ENCODE measurements at places on chromosomes 4 and X. TPM values are rescaled to one million over a fixed set of nuclear protein-coding genes. Genes with fewer than 3 reads are reported as not detected.

- DNase-seq, result no peak
These were observed 175.6 kb downstream of the RBMX2 start for GRCh38 chrX:130577431-130577830.

DNA sequence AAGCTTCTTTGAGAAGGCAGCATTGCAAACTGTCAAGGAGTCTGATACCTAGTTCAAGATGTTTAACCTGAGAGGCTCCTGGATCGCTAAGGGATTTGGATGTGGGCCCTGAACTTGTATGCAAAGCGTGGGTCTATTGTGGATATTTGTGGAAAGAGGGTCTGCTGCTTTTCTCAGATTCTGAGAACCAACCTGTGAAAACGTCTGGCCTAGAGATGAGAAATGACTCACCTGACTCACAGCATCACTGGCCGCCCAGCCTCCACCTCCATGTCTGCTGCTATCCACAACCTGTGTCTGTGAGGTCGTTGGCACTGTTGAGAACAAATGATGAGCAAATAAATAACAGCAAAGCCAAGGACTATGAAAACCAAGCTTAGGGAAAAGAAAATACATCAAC lies 33.3 kb upstream of the PROM1 start:
- DNase-seq, result no peak

DNA sequence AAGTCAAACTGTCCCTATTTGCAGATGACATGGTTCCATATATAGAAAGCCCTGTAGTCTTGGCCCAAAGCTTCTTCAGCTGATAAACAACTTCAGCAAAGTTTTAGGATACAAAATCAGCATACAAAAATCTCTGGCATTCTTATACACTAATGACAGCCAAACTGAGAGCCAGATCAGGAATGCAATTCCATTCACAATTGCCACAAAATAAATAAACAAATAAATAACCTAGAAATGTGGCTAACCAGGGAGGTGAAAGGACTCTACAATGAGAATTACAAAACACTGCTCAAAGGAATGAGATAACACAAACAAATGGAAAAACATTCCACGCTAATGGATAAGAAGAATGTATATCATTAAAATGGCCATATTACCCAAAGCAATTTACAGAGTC lies 52.9 kb upstream of the CXCL8 start:
- no peak for DNase-seq

GRCh38 chr4:64889906-64890610 lies 480.8 kb upstream of the TECRL start:
- DNase-seq, result no peak

DNA sequence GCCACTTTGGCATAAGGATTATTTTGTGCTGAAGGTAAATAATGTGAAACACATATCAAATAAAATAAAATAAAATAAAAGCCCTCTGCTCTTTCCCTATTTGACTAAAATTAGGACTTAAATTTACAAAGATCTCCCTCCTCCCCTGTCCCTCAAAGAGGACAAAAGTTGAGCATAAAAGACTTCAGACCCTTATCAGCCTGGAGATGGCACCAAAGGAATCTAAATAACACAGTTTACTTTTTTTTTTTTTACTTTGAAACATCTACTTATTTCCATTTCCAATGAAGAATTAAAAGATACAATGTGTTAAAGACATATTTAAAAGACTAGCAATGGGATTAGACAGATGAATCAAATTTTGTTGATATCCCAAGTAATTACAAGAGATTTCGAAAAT lies 89.7 kb downstream of the EPHA5 start:
- no peak for DNase-seq

- no peak for DNase-seq
These were observed 8.7 kb upstream of the MSANTD1 start for GRCh38 chr4:3239998-3240920.

- no peak for DNase-seq
These were observed 208.4 kb downstream of the NWD2 start for GRCh38 chr4:37452952-37453280.

DNA sequence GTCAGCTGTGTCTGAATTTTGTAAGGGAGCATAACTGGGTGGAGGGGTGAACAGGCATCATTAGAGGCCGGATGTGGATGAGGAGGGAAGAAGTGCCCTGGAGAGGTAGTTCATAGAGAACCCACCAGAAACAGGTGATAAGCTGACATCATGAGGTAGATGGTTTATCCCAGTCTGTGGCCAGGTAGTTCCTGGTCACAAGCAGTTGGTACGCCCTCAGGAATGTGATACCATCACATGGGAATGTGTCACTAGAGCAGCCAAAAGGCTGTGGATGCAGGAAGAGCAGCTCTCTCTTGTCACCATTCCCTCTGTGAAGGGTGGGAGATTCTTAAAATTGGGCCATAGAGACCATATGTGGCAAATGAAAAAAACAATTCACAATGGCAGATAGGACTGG lies 21.9 kb downstream of the MSN start:
- no peak for DNase-seq

DNA sequence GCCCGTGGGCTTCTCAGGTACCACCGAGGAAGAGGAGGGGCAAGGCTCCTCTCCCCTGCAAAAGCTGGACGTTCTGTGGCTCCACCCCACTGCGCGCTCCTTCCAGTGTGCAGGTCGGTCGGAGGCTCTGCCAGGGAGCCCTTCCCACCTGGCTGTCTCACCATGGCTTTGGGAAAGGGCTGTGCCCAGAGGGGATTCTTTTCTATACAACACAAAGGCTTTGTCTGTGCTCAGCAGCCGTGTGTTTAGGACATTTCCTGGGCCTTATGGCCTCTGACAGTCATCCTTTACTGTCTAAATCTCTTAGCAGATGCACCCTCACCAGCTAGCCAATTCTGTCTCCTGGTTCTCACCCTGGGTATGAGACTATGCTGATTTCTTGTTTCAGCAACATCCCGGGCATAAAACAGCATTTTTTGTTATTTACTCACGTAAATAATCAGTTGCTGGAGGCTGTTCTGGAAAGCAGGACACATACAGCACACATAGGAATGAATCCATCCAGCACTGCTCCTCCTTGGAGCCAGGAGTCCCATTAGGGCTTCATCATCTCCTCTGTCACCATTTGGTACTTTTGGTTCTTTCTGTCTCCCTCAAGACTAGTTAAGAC lies 20.4 kb upstream of the ATXN3L start:
- DNase-seq, result no peak

GRCh38 chrX:47637546-47638195 lies 7.9 kb upstream of the CFP start:
- DNase-seq, result no peak

DNA sequence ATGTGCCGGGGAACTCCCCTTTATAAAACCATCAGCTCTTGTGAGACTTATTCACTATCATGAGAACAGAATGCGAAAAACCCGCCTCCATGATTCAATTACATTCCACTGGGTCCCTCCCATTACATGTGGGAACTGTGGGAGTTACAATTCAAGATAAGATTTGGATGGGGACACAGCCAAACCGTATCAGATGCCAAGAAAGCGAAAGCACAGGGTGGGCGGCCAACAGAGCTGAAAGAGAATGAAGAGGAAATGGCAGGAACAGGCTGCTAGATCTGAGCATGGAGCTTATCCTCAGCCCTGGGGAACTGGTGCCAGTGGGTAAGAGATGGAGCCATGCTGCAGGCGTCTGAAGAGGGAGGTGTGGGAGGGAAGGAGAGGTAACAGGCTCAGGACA lies 117.7 kb upstream of the PNPLA4 start:
- no peak for DNase-seq

Gene PAGE2B
- total RNA-seq, result not detected

Gene NWD2
- 29.0 TPM for total RNA-seq

Gene DUX4
- not detected for total RNA-seq

Gene FABP2
- total RNA-seq, result 0.80 TPM

Gene GPRIN3
- total RNA-seq, result 6.2 TPM

Gene MAGEC2
- total RNA-seq, result not detected

Gene HMGN5
- total RNA-seq, result 3.2 TPM

Gene CT45A2
- not detected for total RNA-seq

Gene GCNA
- 1.3 TPM for total RNA-seq

Gene MID1
- 16.6 TPM for total RNA-seq

Gene PNMA6E
- total RNA-seq, result not detected

Gene PDZD4
- 2.5 TPM for total RNA-seq

Gene TRMT10A
- 4.1 TPM for total RNA-seq

Gene TACR3
- not detected for total RNA-seq

Gene FGB
- not detected for total RNA-seq

Measured in mesenteric fat pad (tissue), 1 donor.